Muscle of back (tissue), 13 donors: ENCODE measurements at places on chromosomes 4 and X.

GRCh38 chr4:153589703-153590595, 94.1 kb upstream of the TLR2 start:
- no peak for DNase-seq

DNA sequence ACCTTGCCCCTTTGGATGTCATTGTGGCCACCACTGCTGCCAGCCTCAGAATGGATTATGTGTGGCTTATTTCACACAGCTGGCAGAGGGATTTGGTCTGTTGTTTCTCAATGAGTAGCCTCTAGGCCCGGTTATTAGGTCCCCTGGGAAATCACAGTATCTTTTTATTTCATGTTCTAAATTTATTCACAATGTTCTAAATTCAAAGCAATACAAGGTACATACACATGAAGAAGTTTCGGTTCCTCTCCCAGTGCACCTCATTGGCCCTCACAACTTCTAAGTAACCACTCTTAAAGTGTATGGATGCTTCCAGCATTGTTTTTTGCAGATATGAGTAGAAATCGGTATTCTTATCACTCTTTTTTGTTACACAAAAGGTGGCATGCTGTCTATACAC, 262.7 kb downstream of the RCHY1 start:
- no peak for DNase-seq

- no peak for DNase-seq
These were observed 262.3 kb downstream of the KCTD8 start for GRCh38 chr4:44186096-44186849.

DNA sequence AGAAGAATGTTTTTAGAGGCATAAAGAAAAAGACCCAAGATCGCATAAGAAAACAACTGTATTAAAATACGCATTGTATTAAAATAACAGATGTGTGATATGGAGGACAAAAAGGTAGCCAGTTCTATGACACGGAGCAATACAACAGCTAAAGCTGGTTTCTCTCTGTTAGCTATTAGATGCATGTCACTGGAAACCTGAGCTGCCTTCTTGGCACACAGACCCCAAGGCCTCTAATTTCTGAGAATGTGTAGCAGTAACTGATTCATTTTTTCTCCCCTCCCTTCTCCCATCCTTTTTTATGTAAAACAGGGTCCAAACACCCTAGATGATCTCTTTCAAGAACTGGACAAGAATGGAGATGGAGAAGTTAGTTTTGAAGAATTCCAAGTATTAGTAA, 4.1 kb downstream of the S100G start:
- DNase-seq = no peak

DNA sequence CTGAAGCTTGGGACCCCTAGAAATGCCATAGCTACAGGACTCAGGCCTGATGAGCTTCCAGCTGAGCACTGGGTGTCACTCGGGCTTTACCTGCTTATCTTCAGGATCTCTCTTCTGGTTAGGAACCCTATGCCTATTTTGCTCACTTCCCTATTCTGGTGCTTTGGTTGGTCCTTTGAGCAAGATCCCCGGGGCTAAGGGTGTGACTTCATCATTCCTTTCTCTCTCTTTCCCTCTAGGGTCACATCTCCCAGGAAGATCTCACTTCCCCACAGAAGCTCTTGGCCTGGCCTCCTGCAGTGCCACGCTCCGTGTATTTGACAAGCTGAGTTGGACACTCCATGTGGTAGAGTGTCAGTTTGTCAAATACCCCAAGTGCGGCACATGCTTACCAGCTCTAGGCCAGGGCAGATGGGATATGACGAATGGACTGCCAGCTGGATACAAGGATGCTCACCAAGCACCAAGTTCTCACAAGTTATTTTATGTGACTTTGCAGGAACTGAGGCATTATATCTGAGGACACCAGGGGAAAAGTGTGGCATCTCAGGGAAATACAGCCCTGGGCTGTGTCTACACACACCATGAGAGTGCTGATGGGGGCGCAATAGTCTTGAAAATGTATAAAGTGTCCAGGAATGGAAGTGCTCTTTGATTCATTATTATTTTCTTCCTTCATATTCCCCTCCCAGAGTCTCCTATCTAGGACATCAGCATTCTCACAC, 21.1 kb downstream of the VSIG4 start:
- no peak for DNase-seq

GRCh38 chr4:139602776-139603360, 46.8 kb upstream of the SETD7 start:
- no peak for DNase-seq

DNA sequence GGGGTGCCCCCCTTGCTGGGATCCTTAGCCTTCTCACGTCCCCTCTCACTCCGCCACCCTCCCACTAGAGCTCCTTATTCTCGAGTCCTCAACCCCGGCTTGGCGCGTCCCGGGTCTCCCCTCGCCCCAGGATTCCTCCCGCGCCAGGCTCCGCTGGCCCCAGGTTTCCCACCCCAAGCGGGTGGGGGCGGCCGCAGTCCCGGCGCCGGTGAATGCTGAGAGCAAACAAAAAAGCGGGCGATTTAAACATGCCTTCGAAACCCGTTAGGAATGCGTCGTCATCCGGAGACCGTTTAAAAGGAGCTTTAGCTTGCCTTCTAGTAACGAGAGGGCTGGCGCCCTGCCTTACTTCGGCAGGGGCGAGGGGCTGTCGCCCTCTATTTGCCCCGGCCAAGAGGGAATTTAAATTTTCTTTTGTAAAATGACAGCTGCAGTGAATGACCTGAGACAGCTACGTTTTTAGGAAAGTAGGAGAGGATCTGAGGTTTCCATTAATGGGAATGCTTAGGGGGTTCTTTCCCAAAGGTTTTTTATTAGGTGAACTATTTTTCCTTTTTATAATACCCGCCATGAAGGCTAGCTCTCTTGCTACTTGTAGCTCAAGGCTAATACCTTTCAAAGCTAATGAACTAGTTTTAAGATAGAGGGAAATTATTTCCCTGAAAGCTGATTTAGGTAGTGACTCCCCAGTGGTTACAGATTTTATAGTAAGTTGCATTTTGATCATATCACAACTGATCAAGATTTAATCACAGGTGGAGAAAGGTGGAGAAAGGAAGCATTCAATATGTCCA, 3.1 kb downstream of the JADE1 start:
- DNase-seq = peak; percentile 90

- no peak for DNase-seq
These were observed 29.9 kb upstream of the UBE2NL start for GRCh38 chrX:143854006-143854405.
